SJSA1 (cell line): ENCODE measurements at places on chromosomes 6 and 20. TPM values are rescaled to one million over a fixed set of nuclear protein-coding genes. Genes with fewer than 3 reads are reported as not detected.
A peak's percentile ranks its signal among the peaks of the same experiment; 100 is the strongest.

Gene WFDC12
- not detected in 2 replicates for total RNA-seq

DNA sequence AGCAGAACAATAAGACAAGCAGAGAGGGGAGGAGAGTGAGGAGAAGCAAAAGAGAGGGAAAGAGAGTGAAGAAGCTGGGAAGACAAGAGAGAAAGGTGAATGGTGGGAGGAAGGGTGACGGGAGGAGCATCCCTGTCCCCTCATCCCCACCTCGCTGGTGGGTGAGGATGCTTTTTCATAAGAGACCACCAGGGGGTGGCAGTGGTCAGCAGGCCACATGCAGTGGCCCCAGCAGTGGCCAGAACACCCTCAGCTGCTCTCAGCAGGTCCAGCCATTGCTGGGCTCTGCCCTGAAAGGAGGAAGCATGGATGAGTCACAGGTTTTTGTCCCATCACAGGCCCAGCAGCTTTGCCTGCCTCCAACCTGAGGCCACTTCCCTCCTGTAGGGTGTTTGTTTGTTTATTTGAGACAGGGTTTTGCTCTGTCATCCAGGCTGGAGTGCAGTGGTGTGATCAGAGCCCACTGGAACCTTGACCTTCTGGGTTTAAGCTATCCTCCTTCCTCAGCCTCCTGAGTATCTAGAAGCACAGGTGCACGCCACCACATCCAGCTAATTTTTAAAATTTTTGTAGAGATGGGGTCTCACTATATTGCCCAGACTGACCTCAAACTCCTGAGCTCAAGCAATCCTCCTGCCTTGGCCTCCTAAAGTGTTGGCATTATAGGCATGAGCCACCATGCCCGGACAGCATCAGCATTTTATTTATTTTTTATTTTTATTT, 24.0 kb downstream of the FGD2 start:
- H3K4me3 ChIP-seq, result no peak overlapping the region
- DNase-seq, result peak; percentile 81
- no peak overlapping the region for H3K27ac ChIP-seq
- H3K4me1 ChIP-seq, result peaks cover 13% of the 10 kb centered on the region

GRCh38 chr6:125750692-125751333, 1.4 kb downstream of the HEY2 start:
- H3K4me3 ChIP-seq, result no peak overlapping the region
- H3K36me3 ChIP-seq, result no peaks in the 10 kb centered on the region
- no peak for DNase-seq
- peaks cover 25% of the 10 kb centered on the region for H3K4me1 ChIP-seq
- H3K27ac ChIP-seq, result no peak overlapping the region
- peaks cover 51% of the 10 kb centered on the region for H3K27me3 ChIP-seq

DNA sequence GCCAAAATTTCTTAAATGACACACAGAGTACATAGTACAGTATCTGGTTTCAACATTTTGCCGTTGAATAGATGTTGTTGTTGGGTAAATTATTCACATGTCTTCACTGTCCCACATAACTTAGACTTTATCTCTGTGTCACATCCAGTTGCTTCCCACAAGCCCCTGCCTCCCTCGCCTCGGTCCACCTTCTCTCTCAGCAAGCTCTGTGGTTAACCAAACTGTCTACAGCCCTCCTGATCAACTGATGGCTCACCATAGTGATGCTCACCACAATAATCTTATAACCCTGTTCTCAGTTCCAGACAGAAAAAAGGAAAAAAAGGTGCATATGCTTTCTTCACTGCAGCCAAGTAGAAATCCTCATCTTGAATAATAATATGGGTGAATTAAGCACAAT, 23.0 kb downstream of the IL17F start:
- H3K36me3 ChIP-seq, result no peaks in the 10 kb centered on the region
- no peak overlapping the region for H3K27ac ChIP-seq
- H3K4me3 ChIP-seq, result no peak overlapping the region
- no peaks in the 10 kb centered on the region for H3K4me1 ChIP-seq
- DNase-seq, result no peak

- DNase-seq, result no peak
- peaks cover 16% of the 10 kb centered on the region for H3K4me1 ChIP-seq
- H3K27ac ChIP-seq, result no peak overlapping the region
Observed at GRCh38 chr20:56362833-56363413, 4.1 kb downstream of the FAM210B start.

DNA sequence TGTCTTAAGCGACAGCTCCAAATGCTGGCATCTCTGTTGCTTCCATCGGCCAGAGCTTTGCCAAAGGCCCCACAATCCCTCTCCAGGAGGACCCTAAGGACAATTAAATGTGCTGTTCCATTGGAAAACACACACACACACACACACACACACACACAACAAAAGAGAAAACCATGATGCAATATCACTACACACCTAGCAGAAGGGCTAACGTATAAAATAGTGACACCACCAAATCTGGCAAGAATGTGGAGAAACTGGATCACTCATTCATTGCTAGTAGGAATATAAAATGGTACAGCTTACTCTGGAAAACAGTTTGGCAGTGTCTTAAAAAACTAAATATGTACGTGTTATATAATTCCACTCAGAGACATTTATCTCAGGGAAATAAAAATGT, 13.0 kb upstream of the TMEM14A start:
- no peak overlapping the region for H3K4me3 ChIP-seq
- no peaks in the 10 kb centered on the region for H3K36me3 ChIP-seq
- H3K4me1 ChIP-seq, result peaks cover under 1% of the 10 kb centered on the region
- H3K27ac ChIP-seq, result no peak overlapping the region
- no peaks in the 10 kb centered on the region for H3K27me3 ChIP-seq

DNA sequence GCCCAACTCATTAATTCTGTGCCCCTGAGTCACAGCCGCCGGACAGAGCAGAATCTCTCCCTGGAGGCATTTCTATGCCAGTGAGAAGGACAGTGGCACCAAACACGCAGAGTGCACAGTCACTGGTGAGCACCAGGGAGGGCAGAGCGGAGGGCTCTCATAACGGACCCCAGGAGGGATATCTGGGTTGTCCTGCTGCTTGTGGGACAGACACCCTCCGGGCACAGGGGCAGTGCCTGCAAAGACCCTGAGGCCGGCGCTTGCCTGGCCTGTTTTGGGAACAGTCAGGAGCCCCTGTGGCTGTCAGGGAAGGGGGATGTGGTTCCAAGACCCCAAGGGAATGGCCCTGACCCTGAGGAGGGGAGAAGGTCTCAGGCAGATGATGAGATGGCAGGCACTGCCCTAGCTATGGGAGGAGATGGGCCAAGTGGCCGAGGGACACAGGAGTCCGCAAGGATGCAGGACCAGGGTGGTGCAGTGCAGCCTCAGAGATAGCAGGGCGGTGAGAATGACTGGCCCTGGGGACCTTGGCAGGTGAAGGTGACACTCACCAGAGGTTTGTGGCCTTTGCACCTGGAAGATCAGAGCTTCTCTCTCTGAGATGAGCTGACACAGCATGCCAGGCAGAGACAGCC, 270.8 kb downstream of the SMOC2 start:
- H3K4me3 ChIP-seq, result no peak overlapping the region
- no peaks in the 10 kb centered on the region for H3K4me1 ChIP-seq
- no peak overlapping the region for H3K27ac ChIP-seq
- no peaks in the 10 kb centered on the region for H3K27me3 ChIP-seq
- H3K36me3 ChIP-seq, result no peaks in the 10 kb centered on the region

GRCh38 chr6:91166271-91167046, 579.6 kb upstream of the MAP3K7 start:
- H3K4me3 ChIP-seq, result no peak overlapping the region
- H3K36me3 ChIP-seq, result no peaks in the 10 kb centered on the region
- no peaks in the 10 kb centered on the region for H3K4me1 ChIP-seq
- H3K27me3 ChIP-seq, result no peaks in the 10 kb centered on the region; the same call in 1 of the 2 replicates

DNA sequence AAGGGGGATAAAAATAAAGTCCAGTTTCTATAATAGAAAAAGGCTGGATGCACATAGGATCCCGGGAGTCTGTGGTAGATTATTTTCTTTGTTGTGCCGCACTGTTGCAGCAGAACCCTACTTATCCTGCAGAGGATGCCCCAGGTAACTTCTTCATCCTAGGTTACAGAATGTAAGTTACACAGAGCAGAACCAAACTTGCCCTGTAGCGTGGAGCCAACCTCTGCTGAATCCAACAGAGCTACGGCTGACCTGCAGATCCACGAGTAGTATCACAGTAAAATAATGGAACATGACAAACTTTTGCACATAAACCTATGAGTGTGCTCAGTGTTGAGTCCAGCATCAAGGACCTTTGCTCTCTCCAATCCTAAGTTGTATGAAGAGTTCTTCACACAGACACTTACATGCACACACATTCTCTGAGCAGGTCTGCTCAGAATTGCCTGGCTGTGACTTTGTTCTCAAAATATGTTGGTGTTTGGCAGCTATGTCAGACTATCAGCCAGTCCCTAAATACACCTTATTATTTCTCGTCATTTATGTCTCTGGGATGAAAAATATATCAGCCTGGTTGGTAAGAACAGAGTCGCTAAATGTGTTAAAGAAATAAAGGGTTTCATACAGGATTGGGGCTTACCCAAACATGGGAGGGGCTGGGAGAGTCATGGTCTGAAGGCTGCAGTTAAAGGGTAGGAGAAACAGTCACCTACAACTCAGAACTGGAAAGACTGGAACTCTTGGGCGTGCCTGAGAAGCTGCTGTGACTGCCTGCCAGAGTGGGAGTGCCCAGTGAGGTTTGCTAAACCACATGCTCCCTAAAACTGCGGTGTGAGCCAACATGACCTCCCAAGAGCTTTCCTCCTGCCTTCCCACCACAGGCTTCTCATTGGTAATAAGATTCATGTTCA, 165.1 kb upstream of the SLC24A3 start:
- no peak overlapping the region for H3K27ac ChIP-seq
- no peaks in the 10 kb centered on the region for H3K27me3 ChIP-seq
- no peak for DNase-seq
- H3K4me1 ChIP-seq, result no peaks in the 10 kb centered on the region

DNA sequence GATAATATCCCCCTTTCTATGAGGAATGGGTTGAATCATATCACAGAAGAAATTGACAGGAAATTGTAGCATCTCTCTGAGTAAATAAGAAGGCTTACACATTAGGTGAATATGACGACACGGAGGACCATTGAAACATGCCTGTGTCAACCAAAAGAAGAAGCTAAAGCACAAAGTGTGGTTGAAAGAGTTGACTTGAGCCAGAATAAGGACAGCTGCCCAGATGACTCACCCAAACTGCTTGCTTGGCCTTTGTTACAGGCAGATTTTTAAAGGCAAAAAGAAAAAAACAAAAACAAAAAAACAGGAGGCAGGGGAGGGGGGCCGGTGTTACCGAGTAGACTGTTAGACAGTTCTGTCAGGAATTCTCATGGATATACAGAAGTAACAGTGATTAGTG, 129.8 kb upstream of the EDN1 start:
- peaks cover 21% of the 10 kb centered on the region for H3K36me3 ChIP-seq
- peaks cover 17% of the 10 kb centered on the region for H3K4me1 ChIP-seq
- H3K27ac ChIP-seq, result peak overlapping the region; percentile 52
- peak; percentile 78 for DNase-seq
